Fibroblast of lung (primary cell): ENCODE measurements at places on chromosomes 4 and X. TPM values are rescaled to one million over a fixed set of nuclear protein-coding genes. Genes with fewer than 3 reads are reported as not detected.

- peak; percentile 62 for DNase-seq
Observed at GRCh38 chr4:153750197-153750817, 9.5 kb downstream of the RNF175 start.

DNA sequence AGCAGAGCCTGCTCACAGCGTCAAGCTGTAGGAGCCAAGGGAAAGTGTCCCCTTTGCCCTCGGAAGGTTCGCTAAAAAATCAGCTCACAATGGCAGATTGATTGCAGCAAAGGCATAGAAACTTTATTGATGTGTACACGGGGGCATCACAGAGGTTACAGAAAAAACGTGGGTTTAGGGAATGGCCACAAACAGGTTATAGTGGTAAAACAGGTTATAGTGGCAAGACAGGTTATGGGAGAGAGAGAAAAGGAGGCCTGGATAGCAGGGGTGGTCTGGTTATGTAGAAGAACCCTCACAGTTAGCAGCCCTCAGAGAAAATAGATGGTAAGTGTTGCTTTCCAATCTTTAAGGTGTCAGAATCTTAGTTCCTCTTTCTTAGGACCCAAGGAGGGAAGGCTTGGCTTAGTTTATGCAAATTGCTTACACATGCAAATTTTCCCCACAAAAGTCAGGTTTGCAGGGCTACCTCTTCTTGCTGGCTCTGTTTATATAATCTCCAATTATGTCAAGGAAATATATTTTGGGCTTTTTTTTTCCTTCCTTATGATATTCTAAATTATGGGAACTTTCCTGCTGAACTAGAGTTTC, 113.7 kb downstream of the BMP15 start:
- no peak for DNase-seq

- DNase-seq: peak; percentile 62
Observed at GRCh38 chr4:177127658-177128057, 182.0 kb upstream of the NEIL3 start.

DNA sequence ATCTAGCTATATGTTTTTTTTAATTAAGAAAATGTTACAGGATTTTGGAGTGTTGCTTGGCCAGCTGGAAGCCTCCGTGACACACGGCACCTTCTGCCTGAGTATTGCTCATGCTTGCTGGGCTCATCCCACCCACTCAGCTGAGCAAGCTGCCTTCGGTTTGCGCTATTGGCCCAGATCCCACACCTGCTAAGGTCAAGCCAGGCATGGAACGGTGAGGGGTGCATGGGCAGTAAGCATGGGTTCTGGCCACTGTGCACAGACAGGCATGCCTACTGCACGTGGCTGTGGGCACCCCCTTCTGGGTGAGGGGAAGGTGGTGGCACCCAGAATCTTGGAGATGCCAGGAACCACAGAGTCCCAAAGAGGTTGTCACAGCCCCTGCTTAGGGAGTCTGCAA, 1178.4 kb upstream of the PCDH7 start:
- DNase-seq: no peak

DNA sequence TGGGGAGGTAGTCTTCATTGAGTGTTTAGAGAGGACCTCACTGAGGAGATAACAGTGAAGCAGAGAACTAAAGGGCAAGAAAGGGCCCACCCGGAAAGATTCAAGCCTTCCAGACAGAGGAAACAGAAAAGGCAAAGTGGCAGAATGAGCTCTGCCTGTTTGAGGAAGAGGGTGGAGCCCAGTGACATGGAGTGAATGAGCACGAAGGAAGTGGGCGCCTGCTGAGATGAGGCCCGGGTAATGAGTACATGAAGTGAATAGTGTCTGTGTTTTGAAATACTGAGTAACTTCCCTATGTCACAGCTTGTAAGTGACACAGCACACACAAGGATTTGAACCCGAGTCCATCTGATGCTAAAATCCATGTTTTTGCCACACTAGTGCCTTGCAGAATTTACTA, 32.5 kb upstream of the TLR2 start:
- no peak for DNase-seq

- no peak for DNase-seq
Observed at GRCh38 chr4:121094297-121094966, 22.1 kb upstream of the NDNF start.

DNA sequence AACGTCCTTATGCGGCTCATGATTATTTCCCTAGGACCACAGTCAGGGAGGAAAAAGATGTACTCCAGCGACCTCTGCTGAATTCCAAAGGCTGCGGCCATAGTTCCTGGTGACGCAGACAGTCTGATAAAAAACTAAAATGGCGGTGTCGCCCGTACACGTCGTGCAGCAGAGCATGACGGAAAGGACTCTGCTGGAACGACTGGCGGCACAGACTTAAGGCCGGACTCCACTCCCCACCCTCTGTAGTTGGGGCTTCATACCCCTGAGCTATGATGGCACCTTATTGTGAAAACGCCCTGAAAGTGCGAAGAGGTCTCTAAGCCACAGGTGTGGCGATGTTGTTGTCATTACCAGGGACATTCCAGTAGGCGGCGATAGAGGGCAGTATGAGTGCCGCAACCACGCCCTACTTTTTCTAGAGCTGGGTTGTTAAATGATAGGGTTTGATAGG, 90.0 kb upstream of the EDA2R start:
- DNase-seq: peak; percentile 44

- DNase-seq: peak; percentile 34
Observed at GRCh38 chr4:26692014-26692726, 108.3 kb downstream of the TBC1D19 start.

Gene EGFL6
- total RNA-seq: 0.17 and 2.1 TPM in 2 replicates

DNA sequence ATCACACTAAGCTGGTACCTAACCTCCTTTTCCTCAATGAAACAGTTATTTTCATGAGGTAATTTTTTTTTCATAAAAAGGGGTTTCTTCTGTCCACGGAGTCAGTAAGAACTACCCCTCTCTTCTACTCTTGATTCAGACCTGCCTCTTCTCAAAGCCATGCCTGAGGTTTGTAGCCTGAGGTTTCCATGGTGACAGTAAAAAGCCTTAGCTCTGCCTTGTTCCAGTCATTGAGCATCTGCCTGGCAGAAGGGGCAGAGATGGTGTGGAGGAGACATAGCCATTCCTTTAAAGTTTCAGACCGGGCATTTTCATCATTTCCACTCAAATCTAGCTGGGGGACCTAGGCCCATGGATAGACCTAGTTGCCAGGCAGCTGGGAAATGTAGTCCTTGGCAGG, 135.5 kb downstream of the REPS2 start:
- DNase-seq: no peak

- peak; percentile 3 for DNase-seq
Observed at GRCh38 chr4:95092766-95093165, 335.0 kb downstream of the BMPR1B start.

Gene PLA2G12A
- 10.5 and 18.0 TPM in 2 replicates for total RNA-seq

GRCh38 chrX:69314436-69315348, 149.4 kb upstream of the PJA1 start:
- no peak for DNase-seq

GRCh38 chr4:125042041-125042440, 272.7 kb upstream of the FAT4 start:
- no peak for DNase-seq

GRCh38 chrX:54807524-54808108, at the start of gene MAGED2:
Gene MAGED2 (plus strand): TSS chrX:54807745. CDS start chrX:54809332, 1,587 bp downstream.
- peak; percentile 34 for DNase-seq

DNA sequence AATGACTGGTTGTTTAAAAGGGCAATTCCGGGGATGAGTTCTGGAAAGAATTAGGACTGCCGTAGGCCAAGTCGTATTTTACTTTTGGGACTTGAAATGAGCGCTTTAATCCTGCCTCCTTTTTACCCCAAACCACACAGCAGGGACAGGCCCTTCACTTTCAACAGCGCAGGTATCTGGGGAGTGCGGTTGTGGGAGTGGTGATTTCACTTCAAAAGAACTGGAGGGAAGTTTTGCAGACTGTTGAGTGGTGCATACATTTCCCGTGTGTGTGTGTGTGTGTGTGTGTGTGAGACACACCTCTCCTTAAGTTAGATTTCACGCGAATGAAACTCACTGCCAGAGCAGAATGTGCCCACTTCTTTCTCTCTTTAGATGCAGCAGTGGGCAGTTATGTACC, 2.8 kb downstream of the NHS start:
- DNase-seq: peak; percentile 60

DNA sequence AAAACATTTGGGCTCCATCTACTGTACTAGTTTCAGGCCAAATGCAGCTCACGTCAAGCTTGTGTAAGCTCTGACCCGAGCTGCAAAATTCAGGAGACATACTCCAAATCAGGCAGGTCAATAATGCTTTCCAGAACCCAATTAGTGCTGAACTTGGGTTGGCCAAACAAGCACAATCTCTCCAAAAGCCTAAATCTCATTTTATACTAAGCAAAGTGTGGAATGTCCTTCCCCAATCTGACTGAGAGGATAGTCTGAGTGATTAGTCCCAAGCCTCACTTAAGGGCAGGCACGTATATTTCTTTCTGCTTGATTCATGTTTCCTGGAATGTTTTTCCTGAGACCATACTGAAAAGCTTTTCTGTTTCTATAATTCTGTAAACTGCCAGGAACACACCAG, 79.9 kb downstream of the NKX6-1 start:
- no peak for DNase-seq

DNA sequence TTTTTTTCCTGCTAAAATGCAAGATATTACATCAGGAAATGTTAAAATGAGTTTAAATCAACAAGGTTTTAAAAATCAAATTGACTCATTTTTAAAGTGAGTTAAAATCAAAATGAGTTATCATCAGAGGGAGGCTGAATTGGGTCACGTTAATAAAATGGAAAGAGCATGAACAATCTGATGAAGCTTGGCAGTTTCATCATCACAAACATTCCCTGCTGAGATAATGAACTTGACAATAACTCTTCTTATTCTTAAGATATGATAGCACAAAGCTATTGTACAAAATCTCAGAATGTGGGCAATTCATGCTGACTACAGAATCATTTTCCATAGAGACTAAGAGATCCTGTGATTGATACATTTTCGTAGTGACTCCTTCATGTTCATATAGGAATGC, 1086.7 kb downstream of the STIM2 start:
- DNase-seq: no peak

Gene DCLK2
- total RNA-seq: 3.1 and 14.0 TPM in 2 replicates

- no peak for DNase-seq
Observed at GRCh38 chr4:133559987-133560386, 410.9 kb downstream of the PCDH10 start.

DNA sequence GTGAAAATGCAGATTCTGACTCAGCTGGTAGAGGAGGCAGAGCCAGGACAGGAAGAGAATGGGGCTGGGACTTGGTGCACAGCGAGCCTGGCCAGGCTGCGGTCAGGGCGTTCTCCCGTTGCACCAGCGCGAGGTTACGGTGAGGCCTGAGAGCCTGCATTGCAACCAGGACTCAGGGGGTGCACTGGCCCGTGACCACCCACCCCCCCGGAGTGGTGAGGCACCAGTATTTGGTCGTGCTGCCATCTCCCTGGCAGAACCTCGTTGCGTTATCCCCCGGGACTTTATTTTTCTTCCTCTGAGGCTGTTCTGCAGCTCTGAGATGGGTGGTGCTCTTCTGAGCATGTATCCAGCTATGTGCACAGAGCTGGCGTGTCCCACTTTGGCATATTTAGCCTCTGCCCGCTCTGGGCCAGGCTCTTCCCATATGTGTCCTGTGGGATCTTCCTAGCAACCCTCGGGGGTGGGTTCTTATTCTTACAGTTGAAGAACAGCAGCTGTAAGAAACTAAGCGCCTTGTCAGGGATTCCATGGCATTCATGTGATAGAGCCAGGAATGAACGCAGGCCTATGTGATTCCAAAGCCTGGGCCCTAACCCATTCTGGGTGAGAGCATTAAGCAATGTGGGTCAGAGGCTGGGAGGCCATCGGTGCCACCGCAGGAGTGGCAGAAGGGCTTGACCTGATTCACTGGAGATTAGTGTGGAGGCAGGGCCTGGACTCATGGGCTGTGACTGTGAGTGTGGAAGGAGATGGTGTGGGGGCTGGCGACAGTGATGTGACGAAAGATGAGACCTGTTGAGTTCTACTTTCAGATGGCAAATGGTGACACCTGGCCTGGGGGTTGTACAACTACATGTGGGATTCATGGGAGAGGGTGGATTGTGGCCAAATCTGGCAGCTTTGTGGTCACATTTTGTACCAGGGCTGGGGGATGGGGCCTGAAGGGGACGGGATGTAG, 3.1 kb downstream of the TADA2B start:
- DNase-seq: no peak

GRCh38 chrX:130085551-130086446, 24.5 kb downstream of the ELF4 start:
- DNase-seq: no peak

GRCh38 chr4:121771869-121772268, 6.9 kb upstream of the SMIM43 start:
- no peak for DNase-seq

Gene STEEP1
- total RNA-seq: 38.0 and 40.8 TPM in 2 replicates
